ENCODE measurements at places on chromosomes 6 and 20.

GRCh38 chr6:16471222-16471909, 233.0 kb downstream of the GMPR start:
- peak; percentile 68 for DNase-seq

DNA sequence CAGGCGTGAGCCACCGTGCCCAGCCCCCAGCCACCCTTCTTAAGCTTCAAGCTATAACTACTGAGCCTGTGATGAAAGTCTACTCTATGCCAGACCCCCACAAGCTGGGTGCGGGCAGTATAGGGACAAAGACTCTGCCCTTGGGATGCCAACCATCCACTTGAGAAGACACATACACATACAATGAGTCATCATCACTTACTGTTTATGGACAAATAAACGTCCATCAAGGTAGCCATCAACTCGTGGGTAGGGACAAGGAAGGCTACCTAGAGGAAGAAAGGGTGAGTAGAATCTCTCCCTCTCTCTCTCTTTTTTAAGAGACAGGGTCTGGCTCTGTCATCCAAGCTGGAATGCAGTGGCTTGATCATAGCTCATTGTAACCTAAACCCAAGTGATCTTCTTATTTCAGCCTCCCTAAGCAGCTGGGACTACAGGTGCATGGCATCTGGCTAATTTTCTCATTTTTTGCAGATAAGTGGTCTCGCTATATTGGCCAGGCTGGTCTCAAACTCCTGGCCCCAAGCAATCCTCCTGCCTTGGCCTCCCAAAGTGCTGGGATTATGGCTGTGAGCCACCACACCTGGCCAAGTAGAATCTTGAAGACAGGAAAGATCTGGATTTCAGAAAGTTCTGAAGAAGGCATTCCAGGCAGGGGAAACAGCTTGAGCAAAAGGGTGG, 2.6 kb upstream of the TP53INP2 start:
- no peak for DNase-seq

DNA sequence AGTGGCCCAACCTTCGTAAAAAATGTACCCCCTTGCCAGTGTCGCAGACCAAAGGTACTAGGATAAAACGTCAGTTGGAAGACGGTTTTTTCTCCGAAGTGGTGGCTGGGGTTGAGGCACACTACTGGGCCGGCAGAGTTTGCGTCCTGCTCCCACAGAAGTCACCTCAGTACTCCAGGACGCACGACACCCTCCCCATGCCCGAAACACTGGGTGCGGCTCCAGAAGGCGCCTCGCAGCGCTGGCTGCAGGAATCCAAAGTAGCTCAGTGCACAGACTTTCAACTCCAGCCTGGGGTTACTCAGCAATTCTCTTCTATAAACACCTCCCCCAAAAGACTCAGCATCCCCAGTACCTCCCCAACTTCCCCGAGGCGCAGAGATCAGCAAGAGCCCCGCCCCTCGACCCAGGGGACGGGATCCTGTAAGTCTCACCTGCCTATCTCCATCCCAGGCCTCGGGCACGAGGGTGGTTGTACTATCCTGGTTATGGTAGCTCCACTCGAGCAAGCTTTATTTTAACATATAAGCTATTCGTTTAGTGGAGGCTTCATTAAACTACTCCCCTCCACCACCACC, 88.2 kb downstream of the ZFP64 start:
- no peak for DNase-seq

- no peak for DNase-seq
These were observed at the start of gene BMP5 for GRCh38 chr6:55875400-55875799. TSS of gene BMP5 (minus strand) at chr6:55875590. CDS start at chr6:55874865, 725 bp downstream.

GRCh38 chr20:62692176-62692575, 16.5 kb upstream of the NTSR1 start:
- DNase-seq = no peak

DNA sequence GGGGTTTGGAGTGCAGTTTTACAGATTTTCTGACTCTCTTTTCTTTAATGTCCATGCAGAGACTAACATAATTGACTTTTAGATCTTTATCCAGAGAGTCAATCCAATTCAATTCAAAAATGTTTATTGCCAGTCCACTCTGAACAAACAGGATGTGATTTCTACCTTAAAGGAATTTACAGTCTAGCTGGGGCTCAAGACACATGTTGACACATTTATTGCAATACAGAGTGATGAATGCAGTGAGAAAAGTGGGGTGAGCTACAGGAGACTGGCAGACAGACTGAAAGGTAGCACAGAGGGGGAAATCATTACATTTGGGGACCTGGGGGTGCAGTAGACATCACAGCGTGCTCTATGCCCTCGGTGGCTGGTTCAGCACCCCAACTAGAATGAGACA, 193.9 kb downstream of the SLC24A3 start:
- no peak for DNase-seq

GRCh38 chr6:73969971-73970970, 274.3 kb downstream of the CD109 start:
- no peak for DNase-seq

DNA sequence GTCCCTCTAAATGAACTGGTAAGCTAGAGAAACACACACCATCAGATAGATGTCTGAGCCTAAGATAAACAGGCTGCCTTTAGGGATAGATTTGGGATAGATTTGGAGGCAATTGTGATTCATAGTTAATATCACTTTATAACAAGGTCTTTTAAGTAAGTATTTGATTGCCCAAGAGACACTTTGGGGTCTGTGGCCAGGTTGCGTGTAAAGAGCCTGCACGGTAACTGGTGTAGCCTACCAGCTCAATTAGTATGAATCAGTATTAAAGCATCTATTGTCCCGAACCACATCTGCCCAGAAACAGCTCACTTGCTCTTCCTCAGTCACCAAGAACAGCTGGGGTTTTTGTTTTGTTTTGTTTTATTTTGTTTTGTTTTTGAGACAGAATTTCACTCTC, 193.3 kb downstream of the SASH1 start:
- DNase-seq = no peak

Measured in GM06990 (cell line).